Activated naive CD8-positive, alpha-beta T cell treated with anti-CD3 and anti-CD28 coated beads for 36 hours (primary cell): ENCODE measurements at places on chromosomes 4 and X.
A peak's percentile ranks its signal among the peaks of the same experiment; 100 is the strongest.

GRCh38 chr4:17599826-17600225 is 14.6 kb upstream of the MED28 start:
- no peaks in the 10 kb centered on the region for H3K27me3 ChIP-seq
- H3K4me3 ChIP-seq = no peak overlapping the region
- no peak for DNase-seq
- H3K36me3 ChIP-seq = peaks cover 5% of the 10 kb centered on the region
- no peak overlapping the region for H3K27ac ChIP-seq

GRCh38 chrX:53422861-53423306 is at the start of gene RIBC1:
Gene RIBC1, plus strand, starts transcription at chrX:53422873. Its CDS starts 3,404 bp downstream, at chrX:53426277.
- peak within 1 kb of the TSS; percentile 95 for H3K4me3 ChIP-seq
- H3K27ac ChIP-seq = peak within 1 kb of the TSS; percentile 98
- DNase-seq = no peak
- H3K4me1 ChIP-seq = peaks cover 16% of the 10 kb centered on the region

- no peak for DNase-seq
- H3K36me3 ChIP-seq = peaks cover 3% of the 10 kb centered on the region
- no peak overlapping the region for H3K4me3 ChIP-seq
- peaks cover 14% of the 10 kb centered on the region for H3K4me1 ChIP-seq
- H3K27me3 ChIP-seq = no peaks in the 10 kb centered on the region
Observed at GRCh38 chr4:113884655-113885054, 94.8 kb downstream of the ARSJ start.

- peaks cover 3% of the 10 kb centered on the region for H3K27me3 ChIP-seq
- no peaks in the 10 kb centered on the region for H3K4me1 ChIP-seq
- H3K27ac ChIP-seq = no peak overlapping the region
- no peak for DNase-seq
- no peaks in the 10 kb centered on the region for H3K36me3 ChIP-seq
Observed at GRCh38 chr4:7638489-7638888, 203.8 kb upstream of the PSAPL1 start.

DNA sequence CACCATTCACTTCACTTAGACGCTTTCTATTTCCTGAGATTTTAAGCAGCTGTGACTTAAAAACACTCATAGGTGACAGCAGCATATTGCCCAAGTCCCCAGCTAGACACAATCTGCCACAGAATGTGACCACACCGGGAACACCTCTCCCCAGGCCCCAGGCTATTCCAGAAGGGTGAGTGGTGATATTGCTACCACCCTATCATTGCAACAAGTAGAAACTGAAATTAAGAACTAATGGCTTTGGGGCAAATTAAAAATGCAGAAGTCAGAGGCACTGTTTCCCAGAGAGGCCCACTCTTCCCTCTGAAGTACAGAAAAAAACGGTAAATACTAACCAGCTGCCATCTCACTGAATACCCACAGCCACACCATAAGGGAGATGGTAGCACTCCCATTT is 35.0 kb downstream of the QDPR start:
- H3K36me3 ChIP-seq = peaks cover 6% of the 10 kb centered on the region
- no peaks in the 10 kb centered on the region for H3K27me3 ChIP-seq
- H3K4me1 ChIP-seq = no peaks in the 10 kb centered on the region
- no peak for DNase-seq
- H3K4me3 ChIP-seq = no peak overlapping the region

DNA sequence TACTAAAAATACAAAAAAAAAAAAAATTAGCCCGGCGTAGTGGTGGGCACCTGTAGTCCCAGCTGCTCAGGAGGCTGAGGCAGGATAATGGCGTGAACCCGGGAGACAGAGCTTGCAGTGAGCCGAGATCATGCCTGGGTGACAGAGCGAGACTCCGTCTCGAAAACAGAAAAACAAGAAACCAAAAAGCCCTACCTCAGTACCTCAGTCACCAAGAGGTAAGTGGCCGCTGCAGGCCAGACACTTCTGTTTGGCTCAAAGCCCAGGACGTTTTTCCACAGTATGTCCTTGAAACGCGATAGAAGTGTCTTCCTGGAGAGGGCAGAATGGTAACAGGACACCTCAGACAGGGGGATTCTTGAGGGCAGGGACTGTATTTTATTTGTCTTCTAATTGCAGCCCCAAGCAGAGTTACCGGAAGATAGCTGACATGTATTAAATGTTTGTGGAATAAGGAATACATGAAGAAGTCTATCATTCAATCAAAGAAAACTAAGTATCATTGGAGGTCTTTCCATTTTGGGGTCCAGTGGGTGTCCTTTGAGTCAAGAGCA is 63.6 kb downstream of the CLNK start:
- peaks cover 3% of the 10 kb centered on the region for H3K4me1 ChIP-seq
- H3K27ac ChIP-seq = no peak overlapping the region
- H3K27me3 ChIP-seq = no peaks in the 10 kb centered on the region
- DNase-seq = no peak
- no peak overlapping the region for H3K4me3 ChIP-seq
